Left ventricle myocardium inferior (tissue), 1 donor: ENCODE measurements at places on chromosomes 2 and 18.

DNA sequence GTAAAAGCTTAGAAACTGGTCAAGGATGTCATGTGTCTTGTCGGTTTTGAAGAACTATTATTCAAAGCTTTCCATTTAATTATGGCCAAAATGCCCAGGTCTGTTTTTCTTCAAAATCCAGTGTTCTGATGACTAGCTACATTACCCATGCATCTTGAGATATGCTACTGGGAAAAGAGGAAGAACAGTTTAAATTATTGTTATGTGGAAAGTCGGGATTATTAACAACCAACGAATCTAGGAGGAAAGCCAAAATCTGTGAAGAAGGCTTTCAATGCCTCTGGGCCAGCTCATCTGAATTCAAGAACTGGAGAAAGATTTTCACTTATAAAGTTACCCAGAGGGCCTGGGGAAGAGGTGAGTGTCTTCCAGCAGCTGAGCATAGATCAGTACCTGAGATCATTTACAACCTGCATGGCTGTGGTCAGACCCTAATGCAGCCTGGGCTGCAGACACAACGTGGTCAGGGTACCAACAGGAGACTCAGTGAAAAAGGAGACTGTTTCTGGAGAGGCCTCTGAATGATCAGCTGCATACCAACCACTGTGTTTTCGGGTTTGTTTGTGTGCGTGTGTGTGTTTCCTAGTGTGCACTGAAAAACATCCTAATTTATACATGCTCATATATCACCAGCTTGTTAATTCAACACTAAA is 308.5 kb downstream of the NRXN1 start:
- DNase-seq = no peak

DNA sequence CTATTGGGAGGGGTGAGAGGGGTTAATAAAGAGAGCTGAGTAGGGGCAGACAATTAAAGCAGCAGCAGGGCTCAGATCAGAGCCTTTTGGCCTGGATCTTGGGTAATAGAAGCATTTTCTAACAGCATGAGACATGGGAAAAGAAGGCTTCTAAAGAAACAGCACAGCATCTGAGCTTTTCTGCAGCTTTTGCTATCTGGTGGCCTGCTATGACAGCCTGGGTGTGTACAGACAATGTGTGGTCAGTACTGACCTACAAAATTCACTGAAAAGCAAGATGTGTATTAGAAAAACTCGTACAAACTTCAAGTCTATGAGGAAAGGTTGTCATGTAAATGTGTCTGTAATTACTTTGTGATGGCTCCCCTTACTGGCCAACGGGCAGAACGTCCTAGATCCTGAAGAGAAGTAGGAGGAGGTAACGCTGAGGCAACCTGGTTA is 95.6 kb downstream of the GALNT3 start:
- no peak for DNase-seq

DNA sequence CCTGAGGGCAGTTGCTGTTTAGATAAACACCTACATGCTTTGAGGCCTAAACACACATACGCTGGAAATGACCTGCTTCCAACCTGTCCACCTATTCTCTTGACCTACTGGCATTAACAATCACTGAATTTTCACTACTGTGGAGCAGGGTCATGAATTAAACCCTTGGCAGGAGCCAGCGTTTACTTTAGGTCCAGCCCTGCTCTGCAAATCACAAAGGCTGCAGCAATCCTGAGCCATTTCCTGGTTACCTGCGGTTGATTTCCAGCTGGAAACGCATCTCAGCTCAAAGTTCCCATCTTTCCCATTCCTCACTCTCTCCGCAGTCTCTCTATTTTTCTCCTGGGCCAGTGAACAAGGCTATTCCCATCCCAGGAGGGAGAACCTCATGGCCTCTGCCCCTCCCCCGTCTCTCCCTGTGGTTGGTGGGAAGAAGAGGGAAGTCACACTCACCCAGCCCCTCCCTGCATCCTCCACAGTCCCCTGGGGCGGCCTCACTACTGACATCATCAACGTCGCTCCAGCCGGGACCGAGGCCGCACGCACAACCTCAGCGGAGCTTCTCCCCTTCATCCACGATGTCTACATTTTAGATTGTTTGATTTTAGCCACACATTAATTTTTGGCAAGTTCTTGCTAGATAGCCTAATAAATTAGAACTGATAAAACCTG is 84.5 kb upstream of the SNTG2 start:
- peak; percentile 46 for DNase-seq

GRCh38 chr2:157172866-157173578 is 84.5 kb upstream of the GALNT5 start:
- DNase-seq = no peak

DNA sequence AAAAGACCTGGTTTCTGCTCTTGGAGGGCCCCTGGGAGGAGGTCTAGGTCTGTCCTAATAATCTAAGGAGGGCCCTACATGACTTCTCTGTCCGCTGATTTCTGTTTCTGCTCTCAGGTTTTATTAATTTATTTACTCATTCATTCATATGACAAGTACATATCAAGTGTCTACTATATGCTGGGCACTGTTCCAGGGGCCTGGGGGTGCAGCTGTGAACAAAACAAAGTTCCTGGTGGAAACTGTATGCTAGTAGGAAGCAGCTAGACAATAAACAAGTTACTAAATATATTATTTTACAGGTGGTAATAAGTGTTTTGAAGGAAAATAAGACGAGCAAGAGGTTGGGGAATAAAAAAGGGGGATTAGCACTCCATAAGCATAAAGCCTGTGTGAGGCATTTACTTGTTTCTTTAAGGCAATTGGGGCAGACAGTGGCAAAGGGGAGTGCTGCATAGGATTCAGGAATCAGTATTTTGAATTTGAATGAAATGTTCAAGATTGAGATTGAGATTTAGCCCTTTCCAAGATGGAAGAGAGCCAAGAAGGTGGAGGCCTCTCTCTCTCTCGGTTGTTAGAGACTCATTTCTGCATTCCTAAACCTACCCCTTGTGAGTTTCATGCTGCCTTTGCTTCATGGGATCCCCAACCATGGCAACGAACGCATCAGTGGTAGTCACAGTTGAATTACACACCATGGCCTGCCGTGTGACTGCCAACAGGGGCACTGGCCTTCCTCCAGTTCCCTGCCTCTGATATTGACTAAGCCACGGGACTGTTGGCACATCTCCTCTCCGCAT is 28.3 kb downstream of the DRC1 start:
- peak; percentile 50 for DNase-seq

DNA sequence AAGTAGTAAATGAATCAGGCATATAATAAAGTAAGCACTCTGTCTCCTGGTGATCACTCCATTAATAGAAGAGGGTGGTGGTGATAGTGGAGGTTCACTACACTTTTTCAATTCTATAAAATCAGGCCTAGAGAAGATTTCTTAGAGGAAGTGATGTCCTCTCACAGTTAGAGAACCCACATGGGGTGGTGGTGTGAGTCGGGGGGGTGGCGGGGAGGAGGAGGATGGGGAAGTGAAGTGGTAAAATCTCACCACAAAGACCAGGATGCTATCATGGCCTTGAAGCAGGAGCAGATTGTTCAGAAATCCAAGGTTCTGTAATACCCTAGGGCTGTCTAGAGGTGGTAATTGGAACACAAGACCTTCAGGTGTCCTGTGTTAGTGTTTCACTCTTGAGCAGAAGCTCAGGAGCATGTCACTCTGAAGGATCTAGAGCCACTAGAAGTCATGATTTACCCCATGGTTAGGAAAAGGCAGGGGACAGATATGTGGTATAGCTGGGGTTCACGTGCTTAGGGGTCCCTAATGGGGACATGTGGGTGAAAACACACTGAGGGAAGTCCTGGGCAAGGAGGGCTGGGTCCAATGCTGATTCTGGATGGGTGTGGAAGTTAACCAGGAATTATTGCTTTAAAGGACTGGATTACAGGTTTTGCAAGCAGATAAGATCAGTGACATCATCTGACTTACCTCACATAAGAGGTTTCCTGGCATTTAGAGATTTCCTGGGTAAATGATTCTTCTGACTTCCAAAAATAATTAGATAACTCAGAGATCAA is 31.0 kb downstream of the RNF125 start:
- peak; percentile 53 for DNase-seq

DNA sequence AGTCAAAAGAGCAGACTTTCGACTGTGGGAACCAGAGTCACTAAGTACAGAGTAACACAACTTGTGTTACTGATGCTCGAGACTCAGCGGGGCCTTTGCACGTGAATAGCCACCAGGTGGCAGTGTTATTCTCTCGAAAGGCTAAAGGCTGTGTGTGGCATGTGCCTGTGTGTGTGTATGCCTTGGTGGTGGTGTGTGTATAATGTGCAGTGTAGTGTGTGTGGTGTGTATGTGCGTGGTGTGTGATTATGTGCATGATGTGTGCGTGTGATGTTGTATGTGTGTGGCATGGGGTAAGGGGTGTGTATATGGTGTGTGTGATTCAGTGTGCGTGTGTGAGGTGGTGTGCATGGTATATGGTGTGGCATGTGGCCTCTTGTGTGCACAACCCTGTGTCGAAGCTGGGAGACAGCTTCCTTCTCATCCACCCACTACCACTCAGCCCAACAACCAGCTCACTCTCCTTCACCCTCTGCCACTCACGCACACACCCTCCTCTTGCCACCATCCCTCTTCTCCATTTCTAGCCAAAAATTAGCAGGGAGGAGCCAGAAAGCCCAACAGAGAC is 83.0 kb upstream of the ZNF532 start:
- DNase-seq = peak; percentile 68

DNA sequence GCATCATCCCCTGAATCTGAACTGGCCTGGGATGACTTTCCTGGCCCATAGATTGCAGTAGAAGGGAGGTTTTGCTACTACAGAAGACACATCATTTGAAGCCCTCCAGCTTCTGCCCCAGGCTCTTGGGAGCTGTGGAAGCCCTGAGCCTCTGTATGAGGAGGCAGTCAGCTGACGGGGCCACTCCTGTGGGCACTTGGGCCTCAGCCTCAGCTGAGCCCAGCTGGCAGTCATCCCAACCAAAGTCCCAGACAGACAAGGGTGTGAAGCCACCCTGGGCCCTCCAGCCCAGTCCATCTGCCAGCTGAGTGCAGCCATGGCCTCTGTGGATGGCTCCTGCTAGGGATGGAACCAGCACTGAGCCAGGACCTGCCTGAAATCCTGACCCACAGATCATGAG is 502.3 kb upstream of the HS6ST1 start:
- no peak for DNase-seq

- peak; percentile 80 for DNase-seq
Observed at GRCh38 chr2:160492401-160493226, 993 bp downstream of the RBMS1 start.

GRCh38 chr2:221590861-221591365 is 18.8 kb upstream of the EPHA4 start:
- DNase-seq = no peak

DNA sequence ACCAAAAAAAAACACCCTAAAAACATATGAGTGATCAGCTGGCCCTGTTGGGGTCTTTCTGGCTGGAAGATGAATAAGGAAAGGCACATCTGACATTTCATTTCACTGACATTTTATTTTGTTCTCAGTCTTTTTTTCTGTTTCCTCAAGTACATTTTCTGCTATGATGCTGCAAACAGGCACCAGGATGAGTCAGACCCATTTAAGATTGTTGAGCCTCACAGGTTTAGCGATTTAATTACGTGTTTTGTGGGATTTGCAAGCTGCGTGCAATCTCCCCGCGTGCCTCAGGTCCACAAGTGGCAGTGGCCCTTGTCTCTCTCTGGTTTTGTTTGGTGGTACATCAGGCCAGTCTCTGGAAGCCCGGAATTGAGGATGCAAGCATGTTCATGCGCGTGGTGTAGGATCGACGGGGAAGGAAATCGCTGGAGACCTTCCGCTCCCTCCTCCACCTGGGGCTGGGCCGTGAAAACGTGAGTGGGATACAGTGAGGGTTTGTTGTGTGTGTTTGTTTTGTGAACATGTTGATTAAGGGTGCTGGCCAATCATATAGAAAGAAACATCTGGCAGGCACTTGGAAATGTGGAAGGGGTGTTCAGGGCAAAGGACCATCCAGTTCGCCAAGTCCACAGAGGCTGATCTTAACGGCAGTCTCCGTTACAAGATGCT is 120.2 kb upstream of the ZNF516 start:
- DNase-seq = no peak

DNA sequence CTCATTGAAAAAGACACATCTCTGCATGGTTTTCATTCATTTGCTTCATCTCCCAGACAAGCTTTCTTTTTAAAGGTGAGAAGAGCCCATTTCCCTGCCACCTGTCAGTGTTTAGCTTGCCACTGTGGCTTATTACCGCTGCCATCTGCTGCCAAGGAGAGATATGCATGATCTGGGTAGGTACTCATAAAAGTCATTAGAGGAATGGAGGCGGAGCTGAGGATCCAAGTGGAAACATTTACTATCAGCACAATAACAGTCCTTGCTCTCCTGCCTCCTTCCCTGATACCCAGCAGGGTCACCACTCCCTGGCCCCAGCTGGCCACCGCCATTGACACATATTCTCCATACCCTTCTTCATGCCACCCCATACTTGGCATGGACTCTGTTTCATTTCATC is 390.4 kb downstream of the TSN start:
- no peak for DNase-seq

- DNase-seq = no peak
Observed at GRCh38 chr2:126911111-126911796, 12.6 kb downstream of the TEX51 start.

GRCh38 chr18:65259403-65259802 is 491.4 kb upstream of the CDH7 start:
- DNase-seq = no peak

DNA sequence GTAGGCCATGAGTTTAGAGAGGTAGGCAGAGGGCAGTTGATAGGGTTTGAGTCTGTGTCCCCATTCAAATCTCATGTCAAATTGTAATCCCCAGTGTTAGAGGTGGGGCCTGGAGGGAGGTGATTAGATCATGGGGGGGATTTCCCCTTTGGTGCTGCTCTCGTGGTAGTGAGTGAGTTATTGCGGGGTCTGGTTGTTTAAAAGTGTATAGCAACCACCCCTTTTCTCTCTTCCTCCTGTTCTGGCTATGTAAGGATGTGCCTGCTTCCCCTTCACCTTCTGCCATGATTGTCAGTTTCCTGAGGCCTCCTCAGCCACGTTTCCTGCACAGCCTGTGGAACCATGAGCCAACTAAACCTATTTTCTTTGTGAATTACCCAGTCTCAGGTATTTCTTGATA is 25.5 kb downstream of the MARCHF4 start:
- DNase-seq = no peak

DNA sequence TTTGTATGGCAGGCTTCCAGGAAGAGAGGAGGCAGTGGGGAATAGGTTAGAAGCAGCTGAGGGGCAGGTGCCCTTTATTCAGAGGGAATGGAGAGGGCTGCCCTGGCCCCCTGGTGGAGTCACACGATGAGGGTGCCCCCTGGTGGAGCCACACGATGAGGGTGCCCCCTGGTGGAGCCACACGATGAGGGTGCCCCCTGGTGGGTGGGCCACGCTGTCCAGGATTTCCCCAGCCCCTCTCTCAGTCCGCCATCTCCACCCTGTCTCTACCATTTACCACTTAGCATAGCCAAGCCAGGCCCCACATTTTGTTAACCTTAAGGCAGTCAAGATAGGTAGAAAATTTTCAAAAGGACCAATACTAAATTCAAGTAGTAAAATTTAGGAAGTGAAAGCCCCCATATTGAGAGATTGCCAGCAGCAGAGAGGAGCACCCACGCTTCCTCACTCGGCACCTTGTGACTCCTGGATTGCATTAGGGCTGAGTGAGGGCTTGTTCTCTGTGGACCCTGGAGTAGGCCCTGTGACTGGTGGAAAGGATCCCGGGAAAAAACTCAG is 10.4 kb upstream of the FAM228A start:
- peak; percentile 15 for DNase-seq

GRCh38 chr18:46031741-46032140 is 40.3 kb downstream of the PSTPIP2 start:
- no peak for DNase-seq

- DNase-seq = no peak
Observed at GRCh38 chr18:36265015-36265414, 32.5 kb upstream of the FHOD3 start.

- DNase-seq = no peak
Observed at GRCh38 chr2:108541451-108541850, 7.2 kb downstream of the LIMS1 start.

GRCh38 chr2:54639609-54640008 is 83.9 kb upstream of the EML6 start:
- no peak for DNase-seq
